ENCODE measurements at places on chromosomes 5 and 9.

DNA sequence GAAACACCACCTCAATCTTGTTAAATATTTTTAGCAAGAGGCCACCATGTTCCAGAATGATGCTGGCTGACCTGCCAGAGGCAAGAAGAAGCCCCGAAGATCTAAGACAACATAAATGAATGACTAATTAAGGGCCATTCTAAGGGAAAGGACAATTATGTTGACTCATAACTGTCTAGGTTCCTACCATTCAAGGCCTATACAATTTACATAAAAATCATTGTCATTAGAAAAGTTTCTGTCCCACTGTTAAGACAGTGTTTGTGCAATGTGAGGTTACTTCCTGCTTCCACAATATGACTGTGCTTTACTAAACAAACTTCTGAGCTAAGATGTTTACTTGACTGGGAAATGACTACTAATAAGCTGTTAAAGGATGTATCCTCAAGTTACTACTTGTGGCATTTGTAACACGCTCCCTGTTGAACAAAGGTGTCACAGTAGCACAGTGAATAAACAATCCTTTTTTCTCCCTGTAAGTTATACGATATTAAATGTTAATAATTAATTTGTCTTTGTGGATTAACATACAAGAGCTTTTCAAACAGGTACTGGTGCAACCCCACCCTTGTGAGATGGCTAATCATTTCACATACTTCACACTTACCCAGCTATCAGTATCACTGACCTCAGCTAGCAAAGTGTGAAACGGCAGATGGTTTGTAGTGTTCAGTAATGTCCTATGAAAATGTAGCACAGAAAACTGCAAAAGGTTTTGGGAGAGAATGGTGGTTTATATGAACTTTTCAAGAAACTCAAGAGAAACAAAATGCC is 195.8 kb downstream of the EFNA5 start:
- no peak for DNase-seq

DNA sequence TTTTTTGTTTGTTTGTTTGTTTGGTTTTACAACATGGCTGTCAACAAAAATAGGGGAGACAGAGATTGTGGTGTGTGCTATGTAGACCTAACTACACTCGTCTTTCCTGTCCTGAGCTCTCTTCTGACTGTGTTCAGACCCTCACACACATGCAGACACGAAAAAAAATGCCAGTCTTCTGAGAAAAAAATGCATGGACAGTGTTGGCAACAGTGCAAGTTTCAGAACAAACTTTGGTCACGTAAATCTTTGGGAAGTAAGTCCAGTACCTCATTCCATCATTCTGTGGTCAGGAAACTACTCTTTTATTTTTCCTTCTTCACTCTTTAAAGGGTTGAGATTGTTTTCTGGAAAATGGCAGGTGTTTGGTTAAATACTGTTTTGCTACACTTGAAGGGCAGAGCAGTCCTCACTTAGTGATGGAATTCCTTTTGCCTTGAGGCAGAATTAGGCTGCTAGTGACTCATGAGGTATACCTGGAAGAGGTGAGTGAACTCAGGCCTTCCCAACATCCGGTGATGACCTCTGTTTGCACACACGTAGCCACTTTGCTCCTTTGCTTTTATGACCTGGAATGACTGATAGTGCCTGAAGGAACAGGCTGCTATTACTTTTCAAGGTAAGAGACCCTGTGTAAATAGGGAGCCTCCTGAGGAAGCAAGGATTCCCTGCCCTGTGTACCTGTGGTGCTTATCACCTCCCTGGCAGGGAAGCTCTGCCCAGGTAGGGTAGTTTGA is 81.6 kb upstream of the TNFAIP8 start:
- DNase-seq = no peak

GRCh38 chr9:33913541-33913940 is 96.6 kb downstream of the UBE2R2 start:
- no peak for DNase-seq

GRCh38 chr5:172412724-172413286 is 41.5 kb downstream of the SH3PXD2B start:
- no peak for DNase-seq

- no peak for DNase-seq
These were observed 821 bp upstream of the VCP start for GRCh38 chr9:35073279-35073612.

DNA sequence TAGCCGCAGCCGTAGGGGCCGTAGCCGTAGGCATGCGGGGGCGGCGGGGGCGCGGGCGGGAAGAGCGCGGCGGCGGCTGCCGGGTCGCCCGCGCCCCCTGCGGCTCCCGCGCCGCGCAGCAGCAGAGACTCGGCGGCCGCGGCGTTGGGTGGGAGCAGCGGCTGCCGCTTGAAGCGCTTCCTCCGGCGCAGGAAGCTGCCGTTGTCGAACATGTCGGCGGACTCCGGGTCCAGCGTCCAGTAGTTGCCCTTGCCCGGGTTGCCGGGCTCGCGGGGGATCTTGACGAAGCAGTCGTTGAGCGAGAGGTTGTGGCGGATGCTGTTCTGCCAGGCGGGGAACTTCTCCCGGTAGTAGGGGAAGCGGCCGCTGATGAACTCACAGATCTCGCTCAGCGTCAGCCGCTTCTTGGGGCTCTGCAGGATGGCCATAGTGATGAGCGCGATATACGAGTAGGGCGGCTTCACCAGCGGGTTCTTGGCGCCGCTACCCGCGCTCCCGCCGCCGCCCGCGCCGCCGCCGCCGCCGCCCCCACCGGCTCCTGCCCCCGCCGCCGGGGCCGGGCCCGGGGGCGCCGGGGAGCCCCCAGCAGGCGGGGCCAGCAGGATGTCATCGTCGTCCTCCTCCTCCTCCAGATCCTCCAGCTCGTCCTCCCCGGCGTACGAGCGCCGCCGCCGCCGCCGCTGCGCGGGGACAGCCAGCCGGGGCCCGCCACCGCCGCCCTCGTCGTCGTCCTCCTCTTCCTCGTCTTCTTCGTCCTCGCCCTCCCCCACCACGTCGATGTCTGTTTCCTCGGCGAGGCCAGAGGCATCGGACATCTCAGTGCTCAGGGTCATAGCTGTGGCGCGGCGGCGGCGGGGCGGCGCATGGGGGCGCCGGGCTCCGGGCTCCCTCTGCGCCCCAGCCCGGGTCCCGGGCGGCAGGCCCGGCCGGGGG is 781 bp downstream of the FOXD1 start:
- DNase-seq = no peak

DNA sequence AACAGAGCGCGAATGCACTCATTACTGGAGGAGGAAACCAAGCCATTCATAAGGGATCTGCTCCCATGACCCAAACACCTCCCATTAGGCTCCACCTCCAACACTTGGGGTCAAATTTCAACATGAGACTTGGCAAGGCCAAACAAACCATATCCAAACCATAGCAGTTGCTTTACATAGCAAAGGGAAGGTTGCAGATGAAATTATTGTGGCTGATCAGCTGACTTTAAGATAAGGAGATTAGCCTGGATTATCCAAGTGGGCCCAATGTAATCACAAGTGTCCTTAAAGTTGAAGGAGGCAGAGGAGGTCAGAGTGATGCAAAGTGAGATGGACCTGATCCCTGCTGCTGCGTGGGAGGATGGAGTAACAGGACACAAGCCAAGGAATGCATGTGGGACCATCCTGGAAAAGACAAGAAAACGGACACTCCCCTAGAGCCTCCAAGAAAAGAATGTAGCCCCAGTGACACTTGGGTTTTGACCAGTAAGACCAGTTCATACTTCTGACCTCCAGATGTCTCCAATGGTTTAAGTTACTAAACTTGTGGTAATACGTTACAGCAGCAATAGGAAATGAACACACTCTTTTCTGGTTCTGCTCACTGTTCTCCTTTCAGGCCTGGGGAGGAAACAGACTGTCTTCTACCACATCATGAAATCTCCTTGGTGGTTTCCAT is 167.3 kb downstream of the GNAQ start:
- no peak for DNase-seq

DNA sequence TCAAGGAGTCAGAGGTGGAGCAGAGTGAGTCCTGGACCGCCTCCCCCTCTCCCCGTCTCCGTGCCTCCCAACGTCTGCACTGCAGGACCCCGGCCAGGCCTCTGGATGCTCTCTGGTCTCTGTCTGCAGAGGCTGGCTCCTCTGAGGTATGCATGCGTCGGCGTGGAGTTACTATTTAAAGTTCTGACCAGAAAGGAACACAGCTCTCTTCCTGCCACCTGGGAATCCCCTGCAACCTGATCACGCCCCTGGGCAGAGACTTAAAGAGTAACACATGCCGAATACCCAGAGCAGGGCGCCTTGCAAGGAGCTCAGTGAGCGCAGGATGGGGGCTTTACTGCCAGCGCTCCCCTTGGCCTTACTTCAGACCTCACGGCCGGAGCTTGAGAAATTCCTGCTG is 16.0 kb downstream of the ANXA6 start:
- no peak for DNase-seq

DNA sequence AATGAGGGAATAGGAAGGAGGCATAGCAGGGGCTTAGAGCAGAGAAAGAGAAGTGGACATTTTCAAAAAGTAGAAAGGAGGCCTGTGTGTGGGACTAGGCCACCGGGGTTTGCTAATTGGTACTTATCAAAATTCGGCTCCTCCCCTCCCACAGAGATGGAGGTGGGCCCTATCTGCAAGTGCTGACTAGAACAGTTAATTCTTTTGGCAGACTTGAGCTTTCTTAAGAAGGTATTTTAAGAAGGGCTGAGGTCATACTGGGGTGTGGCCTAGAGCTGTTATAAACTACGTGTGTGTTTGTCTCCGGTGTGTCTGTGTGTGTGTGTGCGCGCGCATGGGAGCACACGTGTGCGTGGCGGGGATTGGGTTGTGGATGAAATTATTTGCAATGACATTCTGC is 1086.5 kb downstream of the EFNA5 start:
- DNase-seq = no peak

GRCh38 chr5:132495667-132496190 is 5.2 kb upstream of the IRF1 start:
- peak; percentile 43 for DNase-seq

DNA sequence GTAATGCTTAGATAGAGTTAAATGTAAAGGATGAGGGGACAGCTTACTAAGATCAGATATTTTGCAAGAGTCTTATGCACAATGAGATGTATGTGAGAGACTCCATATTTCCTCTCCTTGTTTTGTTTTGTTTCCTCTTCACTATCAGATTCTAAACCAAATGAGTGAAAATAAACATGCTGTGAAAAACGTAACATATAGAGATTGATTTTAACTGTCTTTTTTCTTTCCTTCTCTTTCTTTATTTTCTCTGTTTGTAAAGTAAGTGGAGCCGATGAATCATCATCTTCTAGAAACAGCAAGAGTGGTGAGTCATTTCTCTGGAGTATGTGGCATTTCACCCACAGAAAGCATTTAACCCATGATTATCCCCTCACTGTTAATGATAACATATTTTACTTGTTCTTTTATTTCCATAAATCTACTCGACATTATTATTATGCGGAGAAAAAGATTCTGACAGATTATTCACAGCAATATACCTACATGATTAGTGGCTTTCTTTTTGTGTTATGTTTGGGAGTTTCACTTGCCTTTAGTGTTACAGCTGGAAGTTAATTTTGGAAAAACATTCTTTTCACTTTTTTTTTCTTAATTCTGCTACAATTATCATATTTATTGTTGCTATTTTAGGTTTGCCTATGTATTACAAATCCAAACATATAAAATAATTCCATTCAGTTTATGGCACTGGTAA is 2.1 kb upstream of the ANXA1 start:
- DNase-seq = no peak

DNA sequence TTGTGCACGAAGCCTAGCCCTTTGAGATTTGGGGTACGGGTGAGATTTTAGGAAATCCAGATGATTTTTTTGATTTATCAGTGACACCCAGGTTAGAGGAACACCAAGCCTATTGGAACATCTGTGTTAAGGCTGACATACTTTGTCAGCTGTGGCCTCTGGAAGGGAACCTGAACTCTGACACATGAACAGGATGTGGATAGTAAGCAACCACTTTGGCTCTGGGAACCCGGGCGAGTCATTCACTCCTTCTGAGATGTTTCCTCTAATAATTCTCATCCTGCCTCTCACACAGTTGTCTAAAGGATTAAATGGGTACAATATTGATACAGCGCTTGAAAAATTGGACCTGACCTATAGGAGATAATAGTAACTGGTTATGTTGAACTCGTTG is 67.8 kb downstream of the FGF1 start:
- no peak for DNase-seq

DNA sequence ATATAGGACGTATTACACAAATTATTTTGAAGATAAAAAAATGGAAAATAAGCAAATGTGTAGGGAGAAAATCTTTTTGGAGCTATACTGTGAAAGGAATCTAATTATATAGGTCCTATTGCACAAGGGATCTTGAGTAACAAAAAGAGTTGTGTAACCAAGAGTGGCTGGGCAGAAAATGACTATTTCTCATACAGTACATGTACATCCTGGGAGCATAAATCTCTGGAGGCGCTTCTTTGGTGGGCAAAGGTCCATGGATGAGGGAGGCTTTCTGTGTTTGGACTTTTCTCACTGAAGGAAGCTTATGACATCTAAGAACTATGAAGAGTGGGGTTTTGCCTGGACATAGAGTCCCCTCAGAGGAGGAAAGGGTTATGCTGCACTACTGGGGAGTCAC is 29.8 kb downstream of the ANKS6 start:
- DNase-seq = no peak

DNA sequence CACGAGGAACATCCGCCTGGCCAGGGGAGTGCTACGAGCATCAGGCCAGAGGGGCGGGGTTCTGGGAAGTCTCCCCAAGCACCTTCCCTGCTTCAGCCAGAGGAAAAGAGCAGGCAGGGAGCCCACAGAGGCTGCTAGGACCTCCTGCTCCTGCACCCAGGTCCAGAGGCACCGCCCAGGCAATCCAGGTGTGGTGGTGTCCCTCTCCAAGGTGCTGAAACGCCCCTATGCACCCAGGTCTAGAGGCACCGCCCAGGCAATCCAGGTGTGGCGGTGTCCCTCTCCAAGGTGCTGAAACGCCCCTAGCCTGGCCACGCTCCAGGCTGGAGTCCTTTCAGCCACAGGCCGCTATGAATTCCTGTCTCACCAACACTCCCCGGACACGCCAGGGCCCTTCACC is 10.7 kb upstream of the UBAC1 start:
- no peak for DNase-seq

GRCh38 chr5:97165726-97166125 is 17.3 kb downstream of the RIOK2 start:
- no peak for DNase-seq

GRCh38 chr9:93096811-93097382 is 880 bp downstream of the CARD19 start:
- DNase-seq = no peak

DNA sequence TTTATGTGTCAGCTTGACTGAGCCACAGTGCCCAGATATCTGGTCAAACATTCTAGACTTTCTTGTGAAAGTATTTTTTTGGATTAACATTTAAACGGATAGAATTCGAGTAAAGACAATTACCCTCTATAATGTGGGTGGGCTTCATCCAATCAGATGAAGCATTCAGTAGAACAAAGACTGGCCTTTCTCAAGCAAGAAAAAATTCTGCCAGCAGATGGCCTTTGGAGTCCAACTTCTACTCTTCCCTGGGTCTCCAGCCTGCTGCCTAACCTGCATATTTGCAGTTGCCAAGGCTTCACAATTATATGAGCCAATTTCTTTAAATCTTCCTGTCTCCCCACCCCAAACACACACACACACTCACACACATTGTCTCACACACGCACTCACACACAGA is 86.4 kb downstream of the MED10 start:
- no peak for DNase-seq

GRCh38 chr5:126864042-126864688 is 87.2 kb downstream of the LMNB1 start:
- no peak for DNase-seq

Data from activated T-helper 1 cell treated with Interleukin-2 at 50 U/mL for 16 hours (primary cell).